ENCODE measurements at places on chromosomes 5 and 9.

DNA sequence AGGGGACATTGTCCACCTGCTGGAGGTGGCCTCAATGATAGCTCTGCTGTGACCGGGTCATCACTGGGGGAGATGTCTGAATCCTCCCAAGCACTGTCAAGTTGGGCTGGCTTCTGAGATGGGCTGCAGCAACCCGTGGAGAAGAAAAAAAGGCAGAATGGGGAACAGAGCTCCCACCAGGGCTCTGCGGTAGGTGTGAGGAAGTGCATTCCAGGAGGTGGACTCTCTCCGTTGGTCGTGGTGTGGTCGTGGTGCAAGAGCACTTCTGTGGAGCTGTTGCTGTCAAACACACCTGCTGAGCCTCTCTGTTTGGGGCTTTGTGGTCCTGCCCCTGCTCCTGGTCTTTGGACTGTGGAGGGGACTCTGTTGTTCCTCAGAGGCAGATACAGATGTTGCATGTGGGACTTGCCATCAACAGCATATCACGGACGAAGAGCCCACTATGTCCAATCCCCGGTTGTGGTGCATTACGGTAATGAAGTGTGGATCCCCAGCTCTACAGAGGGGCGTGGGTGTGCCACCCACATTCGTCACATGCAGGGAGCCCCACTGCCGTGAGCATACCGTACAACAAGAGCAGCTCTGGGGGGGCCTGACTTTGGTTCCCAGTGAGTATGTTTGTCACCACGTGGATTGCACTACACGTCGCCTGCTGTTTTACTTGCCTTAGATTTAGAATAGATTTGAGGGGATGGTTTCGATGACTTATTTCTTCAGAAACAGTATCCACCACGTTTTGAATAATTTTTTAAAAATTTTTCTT lies 36.0 kb upstream of the PITX1 start:
- DNase-seq = no peak

- DNase-seq = no peak
These were observed 148.5 kb upstream of the MRPS30 start for GRCh38 chr5:44660251-44660650.

GRCh38 chr5:168663276-168664004 lies 84.3 kb upstream of the PANK3 start:
- DNase-seq = no peak

- no peak for DNase-seq
These were observed 104.1 kb downstream of the STRBP start for GRCh38 chr9:123164285-123164684.

DNA sequence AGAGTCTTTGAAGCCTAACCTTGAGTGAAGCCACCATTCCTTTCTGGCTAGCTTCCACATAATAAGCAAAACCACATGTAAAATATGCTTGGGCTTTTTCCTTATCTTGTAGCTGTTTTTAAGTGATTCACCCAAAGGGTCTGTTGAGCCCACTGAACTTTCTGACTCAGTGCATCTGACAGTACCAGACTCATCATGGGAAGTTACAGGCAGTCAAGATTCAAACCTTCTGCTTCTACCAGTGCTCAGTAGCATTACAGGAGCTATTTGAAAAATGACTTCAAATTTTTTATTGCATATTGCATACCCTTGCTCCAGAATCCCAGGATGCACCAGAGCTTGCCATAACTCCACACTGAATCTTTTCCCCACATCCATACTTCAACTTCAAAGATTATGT lies 87.5 kb upstream of the PTPRD start:
- no peak for DNase-seq

DNA sequence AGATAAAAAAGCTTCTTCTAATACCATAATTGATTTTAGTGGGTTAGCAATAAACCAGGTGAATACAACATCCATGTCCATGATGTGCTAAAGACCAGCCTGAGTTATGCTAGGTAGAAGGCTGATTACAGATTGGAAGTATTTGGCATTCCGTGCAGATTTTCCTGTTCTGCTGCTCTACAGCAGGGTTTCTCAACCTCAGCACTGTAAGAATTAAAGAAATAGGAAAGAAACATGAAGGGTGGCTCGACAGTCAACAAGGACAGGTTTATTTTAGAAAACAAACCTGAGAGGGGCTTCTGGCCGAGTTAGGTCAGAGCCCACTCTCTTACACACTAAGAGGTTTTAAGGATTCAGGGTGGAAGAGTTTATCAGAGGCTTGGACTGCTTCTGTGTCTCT lies 42.3 kb downstream of the ZFAND5 start:
- DNase-seq = no peak

DNA sequence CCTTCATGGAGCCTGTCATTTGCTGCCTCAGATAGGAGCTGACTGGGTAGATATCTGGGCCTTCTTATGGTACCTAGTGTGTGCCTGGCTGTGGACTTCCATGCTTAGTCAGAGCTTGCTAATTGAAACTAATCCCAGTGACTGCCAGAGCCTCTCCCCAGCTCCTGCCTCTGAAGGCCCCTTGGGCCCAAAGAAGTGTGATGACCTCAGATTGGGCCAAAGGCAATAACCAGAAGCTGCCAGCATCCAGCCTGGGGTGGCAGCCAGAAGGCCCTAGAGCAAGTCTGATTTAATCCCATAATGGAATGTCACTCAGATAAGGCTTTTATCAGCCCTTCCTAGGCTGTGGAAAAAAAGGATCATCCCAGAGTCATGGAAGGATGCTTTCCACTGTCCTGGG lies 17.1 kb upstream of the CDC23 start:
- DNase-seq = no peak

DNA sequence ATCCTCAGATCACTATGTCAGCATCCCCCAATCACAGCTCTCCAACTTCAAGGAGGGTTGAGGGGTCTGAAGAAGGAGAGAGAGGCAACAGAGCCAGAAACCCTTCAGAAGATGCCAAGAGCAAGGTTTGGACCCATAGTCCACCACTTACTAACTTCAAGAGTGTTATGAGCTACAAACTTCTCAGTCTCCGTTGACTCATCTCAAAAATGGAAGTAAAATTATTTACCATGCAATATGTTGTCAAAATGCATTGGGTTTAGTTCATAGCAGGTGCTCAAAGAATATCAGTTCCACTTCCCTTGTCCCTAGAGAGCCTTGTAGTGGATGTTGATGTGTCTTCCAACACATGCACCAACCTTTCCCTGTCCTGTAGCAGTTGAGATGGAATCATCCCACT lies 116.0 kb downstream of the KCNIP1 start:
- no peak for DNase-seq

DNA sequence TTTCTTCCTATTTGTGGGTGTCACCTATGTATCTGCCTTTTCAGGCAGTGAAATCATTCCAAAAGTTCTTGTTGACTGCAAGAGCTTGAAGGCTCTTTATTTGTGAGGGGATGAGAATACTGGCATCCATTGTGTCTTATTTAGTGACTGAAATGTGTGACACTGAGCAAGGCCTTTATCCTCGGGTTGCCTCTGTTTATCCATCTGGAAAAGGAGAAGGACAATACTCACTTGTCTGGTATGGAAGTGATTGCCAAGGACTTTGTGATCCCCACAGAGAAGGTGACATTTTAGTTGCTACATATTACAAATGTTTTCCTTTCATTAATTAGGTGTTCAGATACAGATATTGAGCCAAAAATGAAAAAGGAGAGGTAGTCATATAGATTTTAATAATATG lies 80.2 kb downstream of the ARRDC3 start:
- DNase-seq = no peak

DNA sequence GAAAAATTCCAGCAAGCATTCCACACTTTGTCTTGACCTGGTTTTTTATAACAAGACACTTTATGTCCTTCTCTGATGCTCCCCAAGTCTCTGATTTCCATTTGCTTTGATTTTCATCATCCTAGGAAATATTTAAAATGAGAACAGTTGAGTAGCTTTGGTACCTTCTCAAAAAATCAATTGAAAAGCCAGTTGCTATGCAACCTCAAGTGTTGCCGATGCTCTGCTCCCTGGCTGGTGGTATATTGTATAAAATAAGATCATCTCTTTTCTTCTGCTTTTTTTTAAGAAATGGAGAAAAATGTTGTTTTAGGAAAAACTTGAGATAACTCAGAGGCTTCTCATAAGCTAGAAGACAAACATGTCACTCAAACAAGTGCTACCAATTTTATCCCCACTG lies 109.7 kb downstream of the ZNF354C start:
- DNase-seq = no peak

- no peak for DNase-seq
These were observed 1.1 kb upstream of the GPX3 start for GRCh38 chr5:151019331-151019730.

DNA sequence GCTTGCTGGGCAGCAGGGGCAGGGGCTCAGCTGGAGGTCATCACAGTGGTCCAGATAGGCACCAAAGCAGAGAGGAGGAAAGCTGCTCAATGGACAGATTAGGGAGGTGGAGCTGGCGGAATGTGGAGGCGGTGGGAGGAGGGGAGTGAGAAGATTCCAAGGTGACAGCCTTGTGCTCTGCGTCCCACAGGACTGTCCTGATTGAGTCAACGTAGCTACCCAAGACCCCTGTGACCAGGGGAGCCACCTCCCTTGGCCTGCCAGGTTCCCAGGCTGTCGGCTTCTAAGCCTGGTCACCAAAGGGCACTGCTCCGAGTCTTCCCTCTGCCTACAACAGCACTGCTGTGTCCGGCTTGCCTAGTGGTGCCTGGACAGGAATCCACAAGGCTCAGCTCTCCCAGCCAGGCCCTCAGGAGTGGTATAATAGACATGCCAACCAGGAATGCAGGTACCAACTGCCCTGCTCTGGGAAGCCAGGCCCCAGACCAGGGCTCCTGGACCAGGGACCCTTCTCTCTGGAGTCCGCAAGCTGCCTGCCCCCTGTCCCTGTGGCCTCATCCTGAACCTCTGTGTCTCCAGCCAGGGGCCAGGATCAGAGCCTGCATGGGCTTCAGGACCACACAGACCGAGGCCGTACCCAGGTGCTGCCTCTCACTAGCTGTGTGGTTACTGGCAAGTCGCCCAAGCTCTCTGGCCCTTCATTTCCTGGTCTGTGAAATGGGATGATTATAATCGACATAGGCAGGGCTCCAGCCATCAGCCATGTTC lies 67.9 kb downstream of the STK10 start:
- DNase-seq = no peak

DNA sequence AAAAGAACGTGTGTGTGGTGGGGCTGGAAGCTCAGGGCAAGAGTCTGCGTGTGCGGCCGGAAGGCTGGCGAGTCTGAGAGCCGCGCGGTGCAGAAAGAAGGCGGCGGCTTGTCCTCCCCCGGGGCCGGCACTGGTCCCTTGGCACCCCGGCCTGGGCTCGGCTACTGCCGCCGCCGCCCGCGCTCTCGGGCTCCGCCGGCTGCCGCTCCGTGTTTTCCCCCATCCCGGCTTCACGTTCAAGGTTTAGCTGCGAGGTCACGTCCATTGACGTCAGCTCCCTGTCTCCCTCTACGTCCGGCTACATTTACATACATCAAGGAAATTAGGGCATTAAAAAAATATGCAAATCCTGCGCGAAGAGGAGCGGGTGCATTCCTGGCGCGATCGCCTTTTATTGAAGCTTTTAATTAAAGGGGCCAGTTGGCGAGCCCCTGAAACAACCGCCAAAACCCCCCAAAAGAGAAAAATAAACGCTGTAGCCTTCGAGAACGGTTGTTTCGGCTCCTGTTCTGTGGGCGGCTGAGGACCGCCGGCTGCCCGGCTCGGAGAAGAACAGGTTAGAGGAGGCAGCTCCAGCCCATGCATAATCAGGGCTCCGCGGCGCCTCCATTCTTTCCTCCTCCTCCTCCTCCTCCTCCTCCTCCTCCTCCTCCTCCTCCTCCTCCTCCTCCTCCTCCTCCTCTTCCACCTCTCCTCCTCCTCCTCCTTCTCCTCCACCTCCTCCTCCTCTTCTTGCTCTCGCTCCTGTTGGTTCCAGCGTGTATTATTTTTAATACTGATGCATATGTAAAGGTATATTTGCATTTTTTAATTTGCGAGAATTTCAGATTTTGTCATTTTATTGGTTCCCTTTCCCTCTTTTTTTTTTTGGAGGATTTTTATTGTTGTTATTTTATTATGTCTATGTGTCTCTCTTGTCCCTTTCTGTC lies 207.0 kb downstream of the MEF2C start:
- no peak for DNase-seq

GRCh38 chr9:4055032-4055431 lies 244.8 kb downstream of the GLIS3 start:
- DNase-seq = no peak

DNA sequence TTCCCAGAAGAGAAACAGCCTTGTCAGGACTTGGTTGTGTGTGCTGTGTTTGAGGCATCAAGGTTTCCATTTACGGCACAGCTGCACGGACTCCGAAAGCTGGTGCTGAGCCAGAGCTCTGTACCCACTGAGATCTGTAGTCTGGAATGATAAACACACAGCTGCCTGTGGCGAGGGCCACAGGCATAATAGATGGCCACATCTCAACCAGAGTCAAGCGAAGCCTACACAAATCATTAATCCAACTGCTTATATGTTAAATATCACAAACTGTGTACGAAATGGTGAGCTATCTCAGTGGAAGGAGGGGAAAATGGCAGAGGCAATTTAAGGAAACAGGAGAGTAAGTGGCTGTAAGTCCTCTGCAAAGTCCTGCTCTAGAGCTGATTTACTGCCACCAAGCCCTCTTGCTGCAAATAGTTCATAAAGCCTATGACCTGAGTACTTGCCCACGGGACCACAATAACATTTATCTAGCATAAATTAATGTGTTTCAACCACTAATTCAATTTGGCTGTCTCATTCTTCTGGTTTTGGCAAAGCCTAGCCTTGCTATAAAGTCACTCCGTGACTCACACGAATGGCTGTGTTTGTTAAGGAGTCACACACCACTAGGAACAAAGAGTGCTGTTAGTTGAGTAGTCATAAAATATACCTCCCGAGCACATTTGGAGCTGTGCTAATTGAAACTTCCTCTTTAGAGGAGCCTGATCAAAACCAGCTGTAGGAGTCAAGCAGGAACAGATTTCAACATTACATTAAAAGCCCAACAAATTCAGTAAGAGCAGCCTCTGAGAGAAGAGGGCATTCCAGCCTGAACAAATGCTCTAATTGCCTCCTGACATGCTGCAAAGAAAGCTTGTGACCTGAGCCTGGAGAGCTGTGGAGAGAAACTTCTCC lies 738.6 kb upstream of the ZNF608 start:
- no peak for DNase-seq

- no peak for DNase-seq
These were observed 41.0 kb upstream of the FBN2 start for GRCh38 chr5:128579093-128579492.

- no peak for DNase-seq
These were observed 1.8 kb downstream of the GZMA start for GRCh38 chr5:55104036-55104772.

DNA sequence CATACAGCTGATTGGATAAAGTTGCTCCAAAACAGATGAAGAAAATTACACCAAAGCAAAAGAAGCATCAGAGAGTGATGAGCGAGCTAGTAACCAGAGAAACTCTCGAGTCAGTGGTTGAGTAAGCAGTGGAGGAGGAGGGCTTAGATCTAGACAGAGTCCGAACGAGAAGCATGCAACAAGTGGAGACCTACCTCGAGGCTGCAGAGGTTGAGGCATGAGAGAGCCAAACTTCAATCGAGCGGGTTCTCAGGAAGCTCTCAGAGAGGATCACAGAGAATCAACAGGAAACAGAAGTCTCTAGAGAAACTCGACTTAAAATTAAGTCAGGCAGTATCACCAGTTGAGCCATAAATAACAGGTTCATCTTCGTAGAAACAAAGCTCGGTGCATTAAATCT lies 6.1 kb downstream of the RUSC2 start:
- DNase-seq = no peak

- DNase-seq = no peak
These were observed 47.2 kb upstream of the PITX1 start for GRCh38 chr5:135081240-135081639.

Data from stimulated activated CD8-positive, alpha-beta memory T cell treated with anti-CD3 and anti-CD28 coated beads, Interleukin-12 subunit alpha, Interleukin-12 subunit beta, amount 100 ng/mL, for 1 hour (primary cell).